ENCODE measurements at places on chromosomes 5 and 9.

GRCh38 chr5:92991581-92992067 is 589.4 kb downstream of the NR2F1-AS1 start:
- no peak for DNase-seq

GRCh38 chr5:54689411-54690251 is 172.1 kb downstream of the SNX18 start:
- no peak for DNase-seq

- DNase-seq: no peak
These were observed 468.4 kb upstream of the CDH6 start for GRCh38 chr5:30725073-30725472.

- no peak for DNase-seq
These were observed 215.6 kb upstream of the ADAMTS16 start for GRCh38 chr5:4924577-4924976.

GRCh38 chr9:101706261-101706798 is 32.1 kb downstream of the GRIN3A start:
- no peak for DNase-seq

DNA sequence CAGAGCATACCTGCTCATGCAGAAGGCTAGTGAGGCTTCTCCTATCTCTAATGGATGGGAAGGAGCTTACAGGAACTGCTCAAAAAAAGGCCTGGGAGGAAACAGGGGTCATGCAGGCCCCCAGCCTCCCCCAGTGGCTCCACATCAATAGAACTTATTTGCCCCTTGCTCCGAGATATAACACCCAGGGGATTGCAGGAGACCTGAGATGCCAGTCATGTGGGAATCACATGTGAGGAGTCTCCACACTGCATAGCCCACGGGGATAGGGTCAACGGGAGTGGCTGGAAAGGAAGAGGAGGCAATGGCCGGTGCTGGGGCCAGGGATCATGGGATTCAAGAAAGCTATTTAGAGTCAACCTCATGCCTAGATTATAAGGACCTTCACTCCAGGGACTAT is 76.2 kb downstream of the NRG2 start:
- no peak for DNase-seq

DNA sequence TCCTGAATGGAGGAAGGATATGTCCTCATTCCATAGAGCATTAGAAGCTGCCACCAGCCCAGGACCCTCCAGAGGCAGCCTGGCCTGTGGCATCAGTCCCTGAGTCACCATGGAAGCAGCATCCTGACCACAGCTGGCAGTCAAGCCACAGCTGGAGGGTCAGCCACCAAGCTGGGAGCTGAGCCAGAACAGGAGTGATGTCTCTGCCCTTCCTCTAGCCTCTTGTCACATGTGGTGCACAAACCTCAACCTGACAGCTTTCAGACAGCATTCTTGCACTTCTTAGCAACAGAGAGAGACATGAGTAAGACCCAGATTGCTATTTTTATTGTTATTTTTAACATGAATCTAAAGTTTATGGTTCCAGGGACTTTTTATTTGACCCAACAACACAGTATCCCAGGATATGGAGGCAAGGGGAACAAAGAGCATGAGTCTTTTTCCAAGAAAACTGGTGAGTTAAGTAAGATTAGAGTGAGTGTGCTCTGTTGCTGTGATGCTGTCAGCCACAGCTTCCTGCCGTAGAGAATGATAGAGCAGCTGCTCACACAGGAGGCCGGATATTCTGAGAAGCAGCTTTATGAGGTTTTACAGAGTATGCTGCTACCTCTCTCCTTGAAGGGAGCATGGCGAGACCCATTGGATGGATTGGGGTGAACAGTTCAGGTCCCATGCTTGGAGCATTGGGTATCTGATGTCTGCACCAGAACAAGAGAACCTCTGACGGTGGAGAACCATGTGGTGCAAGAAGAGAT is 13.0 kb upstream of the CYFIP2 start:
- DNase-seq: no peak

GRCh38 chr9:106304401-106304920 is 558.5 kb upstream of the ZNF462 start:
- no peak for DNase-seq

DNA sequence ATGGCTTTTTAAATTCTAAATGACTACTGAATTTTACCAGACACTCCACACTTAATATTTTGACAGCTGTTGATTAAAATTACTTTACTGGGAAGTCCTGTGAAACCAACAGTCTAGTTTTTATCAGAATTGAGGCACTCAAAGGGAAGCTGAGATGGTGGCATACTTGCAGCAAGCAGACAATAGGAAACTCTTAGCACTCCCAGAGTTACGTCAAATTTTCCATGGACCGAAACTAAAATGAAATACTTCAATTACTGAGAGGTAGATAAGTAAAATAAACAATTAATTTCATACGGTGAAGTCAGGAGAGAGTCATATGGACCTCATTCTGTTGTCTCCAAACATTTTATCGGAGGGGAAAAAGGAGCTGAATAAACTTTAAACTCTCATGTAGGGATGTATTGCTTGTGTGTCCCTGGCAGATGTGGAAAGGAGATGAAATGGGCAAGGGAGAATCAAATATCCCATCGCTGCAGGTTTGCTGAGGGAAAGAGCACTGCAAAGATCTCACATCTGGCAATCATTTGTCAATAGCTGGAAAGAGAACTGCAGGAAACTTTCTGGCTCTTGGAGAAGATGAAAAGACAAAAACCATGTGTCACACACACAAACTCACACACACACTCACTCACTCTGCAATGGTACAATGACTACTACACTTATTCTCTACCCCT is 189.4 kb downstream of the BNC2 start:
- DNase-seq: no peak
